ENCODE measurements at places on chromosomes 7 and 10.

DNA sequence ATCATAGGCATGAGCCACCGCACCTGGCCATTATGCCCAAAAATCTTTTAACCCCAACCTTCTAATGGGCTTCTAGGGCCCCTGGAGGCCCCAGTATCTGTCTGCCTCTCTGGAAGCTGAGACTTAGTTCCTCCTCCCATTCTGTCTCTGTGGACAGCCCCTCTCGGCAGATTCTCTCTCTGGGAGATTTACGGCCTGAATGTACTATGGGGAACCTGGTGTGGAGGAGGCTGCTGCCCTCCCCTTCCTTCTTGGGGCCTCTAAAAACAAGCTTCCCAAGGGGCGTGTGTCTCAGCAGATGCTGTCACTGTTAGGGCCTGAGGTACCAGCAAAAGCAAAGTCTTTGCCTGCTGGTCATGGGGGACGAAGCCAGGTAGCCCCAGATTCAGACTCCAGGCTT is 35.8 kb upstream of the PRKAR1B start:
- no peak for DNase-seq

GRCh38 chr10:46312953-46313352 is 26.2 kb downstream of the ANTXRL start:
- peak; percentile 7 for DNase-seq

- DNase-seq, result no peak
Observed at GRCh38 chr7:87574630-87575029, 26.1 kb downstream of the ABCB1 start.

- no peak for DNase-seq
Observed at GRCh38 chr7:129343099-129343700, 91.0 kb upstream of the STRIP2 start.

DNA sequence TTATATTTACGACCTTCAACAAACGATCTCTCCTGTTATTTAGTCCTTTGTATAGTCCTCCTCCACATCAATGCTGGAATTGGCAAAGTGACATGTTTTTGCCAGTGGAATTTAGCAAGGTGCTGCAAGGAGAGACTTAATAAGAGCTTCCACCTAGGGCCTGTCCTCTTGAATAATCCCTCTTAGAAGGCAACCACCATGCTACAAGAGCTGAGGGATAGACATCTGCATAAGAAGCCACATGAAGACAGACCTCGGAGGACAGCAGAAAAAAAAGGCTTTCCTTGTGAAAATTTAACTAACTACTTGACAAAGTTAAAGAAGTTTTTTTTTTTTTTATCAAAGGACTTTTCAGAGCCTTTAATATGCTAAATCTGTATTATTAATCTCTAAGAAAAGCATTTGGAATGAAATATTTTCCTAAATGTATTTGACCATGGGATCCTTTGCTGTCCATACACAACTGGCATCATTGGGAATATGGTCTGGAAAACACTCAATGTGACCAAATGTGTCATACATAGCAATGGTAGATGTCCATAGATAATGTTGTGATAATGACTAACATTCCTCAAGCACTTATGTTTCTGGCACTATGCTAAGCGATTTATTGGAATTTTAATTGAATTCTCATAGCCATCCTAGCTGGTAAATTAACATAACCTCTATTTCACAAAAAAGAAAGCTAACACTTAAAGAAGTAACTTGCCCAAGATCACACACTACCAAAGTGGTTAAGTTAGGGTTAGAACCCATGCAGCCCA is 13.2 kb downstream of the HYCC1 start:
- DNase-seq, result no peak

- DNase-seq, result no peak
Observed at GRCh38 chr7:151275813-151276577, 27.5 kb upstream of the SMARCD3 start.

- peak; percentile 29 for DNase-seq
Observed at GRCh38 chr7:94972296-94972695, 64.9 kb downstream of the PPP1R9A start.

GRCh38 chr10:120942806-120943413 is 91.7 kb downstream of the WDR11 start:
- peak; percentile 91 for DNase-seq

DNA sequence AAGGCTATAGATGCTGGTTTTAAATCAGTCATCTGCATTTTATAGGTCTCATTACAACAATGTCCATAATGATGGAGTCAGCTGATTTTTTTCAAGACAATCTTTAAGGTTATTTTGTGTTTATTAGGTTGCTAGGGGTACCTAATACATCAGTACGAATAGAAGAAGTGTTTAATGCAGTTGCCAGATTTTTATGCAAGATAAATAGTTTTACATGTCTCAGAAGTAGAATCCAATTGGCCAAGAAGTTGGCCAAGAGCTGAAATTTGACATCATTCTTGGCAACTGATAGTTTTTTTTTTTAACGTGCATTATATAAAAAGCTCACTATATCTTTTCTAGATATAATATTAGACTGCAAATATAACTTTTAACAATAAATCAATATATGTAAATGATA is 208.5 kb downstream of the TRIL start:
- DNase-seq, result no peak

DNA sequence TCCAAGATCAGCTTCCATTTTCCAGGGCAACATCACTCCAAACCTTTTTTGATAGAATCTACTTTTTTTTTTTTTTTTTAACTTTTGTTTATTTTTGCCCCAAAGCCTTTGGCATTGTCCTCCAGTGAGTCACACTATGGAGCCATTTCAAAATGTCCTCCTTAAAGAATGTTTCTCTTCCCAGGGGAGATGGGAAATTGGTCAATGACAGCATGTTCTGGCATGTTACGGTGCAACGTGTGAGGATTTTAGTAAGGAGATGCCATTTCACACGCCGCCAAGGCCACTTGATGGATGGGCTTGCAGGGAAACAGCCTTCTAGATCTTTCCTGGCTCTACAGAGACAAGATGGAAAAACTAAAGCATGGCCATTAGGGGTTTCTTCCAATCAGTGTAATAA is 30.7 kb upstream of the TRIL start:
- DNase-seq, result no peak

GRCh38 chr7:139294241-139294640 is 46.9 kb upstream of the FMC1 start:
- DNase-seq, result no peak

DNA sequence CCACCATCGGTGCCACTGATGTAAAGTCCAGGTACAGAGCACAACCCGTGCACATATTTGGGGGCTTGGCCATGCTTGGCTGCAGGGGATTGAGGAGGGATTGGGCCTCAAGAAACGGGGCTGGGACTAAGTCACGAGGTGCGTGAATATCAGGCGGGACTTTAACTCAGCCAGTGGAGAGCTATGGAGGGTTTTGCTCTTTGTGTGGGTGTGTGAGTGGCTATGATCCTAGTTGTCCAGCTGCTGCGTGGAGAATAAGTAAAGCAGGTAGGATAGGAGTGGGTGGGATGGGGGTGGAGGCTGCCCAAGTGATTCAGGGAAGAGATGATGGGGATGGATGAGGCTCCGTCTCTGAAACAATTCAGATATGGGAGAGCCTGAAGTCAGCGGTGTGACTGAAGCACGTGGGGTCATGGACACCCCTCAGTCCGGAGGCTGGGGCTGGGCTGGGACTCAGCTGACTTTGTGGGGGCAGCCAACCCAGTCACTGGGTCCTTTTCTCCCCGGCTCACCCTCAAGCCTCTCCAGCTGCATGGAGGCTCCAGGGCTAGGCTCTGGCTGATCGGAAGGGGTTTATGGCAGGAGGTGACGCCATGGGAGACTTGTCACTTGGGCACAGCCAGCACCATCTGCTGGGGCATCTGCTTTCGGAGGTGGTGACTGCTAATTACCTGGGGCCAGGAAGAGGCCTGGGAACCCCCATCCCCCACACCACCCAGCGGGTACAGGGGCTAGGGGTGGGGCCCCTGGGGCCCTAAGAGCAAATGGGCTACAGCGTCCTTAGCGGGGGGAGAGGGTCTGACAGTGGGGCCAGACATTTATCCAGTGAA is 1.7 kb upstream of the LFNG start:
- DNase-seq, result no peak

DNA sequence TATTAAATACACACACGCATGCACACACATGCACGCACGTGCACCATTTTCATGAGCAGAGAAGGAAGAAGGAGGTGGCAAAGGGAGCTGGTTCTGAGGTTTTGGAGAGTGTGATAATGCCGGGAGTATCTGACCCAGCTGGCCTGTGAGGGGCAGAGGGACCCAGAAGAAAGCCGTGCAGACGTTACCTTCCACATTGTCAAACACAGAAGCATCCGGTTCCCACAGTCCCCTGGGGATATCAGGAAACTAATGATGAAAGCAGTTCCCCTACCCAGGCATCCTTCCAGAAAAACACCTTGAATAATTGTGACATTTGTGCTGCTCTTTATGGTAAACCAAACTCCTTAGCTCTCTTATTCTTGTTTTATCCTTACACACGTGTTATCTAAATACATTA is 85.7 kb upstream of the FAM180A start:
- no peak for DNase-seq

DNA sequence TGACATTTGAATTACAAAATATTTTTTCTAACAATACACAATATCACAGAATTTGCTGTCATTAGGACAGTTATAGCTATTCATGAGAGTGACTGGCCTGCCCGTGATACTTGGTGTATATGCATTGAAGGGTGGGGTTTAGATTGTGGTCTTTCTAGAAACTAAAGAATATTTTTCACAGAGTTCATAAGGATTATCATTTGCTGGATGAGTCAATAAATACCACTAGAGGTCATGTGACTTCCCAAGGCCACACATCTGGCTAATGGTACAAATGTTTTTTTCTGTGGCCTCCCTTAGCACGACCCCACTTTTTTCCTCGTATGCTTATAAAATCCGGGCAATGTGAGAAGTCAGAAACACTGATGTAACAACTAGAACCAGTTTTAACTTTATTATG is 5.2 kb downstream of the OPTN start:
- no peak for DNase-seq

GRCh38 chr7:142188846-142189245 is 69.0 kb downstream of the PRSS58 start:
- no peak for DNase-seq

- DNase-seq, result no peak
Observed at GRCh38 chr10:23406409-23406808, 32.5 kb upstream of the OTUD1 start.

DNA sequence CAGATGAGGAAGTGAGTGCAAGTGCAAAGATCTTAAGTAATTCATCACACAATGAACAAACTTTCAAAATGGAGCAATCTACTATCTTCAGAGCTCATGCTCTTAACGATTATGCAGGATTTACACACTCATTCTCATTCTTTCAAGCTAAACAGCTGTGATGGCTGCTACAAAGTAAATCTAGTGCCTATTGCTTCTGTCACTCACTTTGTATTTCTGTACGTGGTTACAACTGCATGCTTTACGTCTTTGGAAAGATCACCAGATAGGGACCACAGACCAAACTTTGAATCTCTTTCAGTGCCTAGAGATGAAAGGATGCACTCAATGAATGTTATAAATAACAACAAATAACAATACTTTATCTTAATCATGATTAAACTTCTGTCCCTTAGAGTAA is 194.6 kb downstream of the MAGI2 start:
- no peak for DNase-seq

- no peak for DNase-seq
Observed at GRCh38 chr10:121494296-121494695, 103.9 kb downstream of the FGFR2 start.

DNA sequence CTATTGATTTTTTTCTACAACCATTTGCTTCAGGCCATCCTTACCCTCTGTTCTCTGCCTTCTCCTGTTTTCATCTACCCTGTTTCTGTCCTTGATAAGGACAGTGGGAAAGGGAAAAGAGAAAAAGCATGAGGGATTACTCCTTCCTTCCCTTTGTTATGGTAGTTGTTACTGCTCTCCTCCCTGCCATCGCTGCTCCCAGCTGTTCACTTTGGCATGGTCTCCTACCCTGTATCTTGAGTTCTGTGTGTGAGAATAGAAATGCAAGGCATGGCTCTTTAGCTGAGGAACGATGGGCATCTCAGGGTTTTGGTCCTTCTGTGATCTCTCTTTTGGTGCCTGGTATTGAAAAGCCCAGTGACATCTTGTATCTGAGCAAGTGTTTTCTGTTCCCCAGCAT is 6.4 kb downstream of the CCSER2 start:
- no peak for DNase-seq

DNA sequence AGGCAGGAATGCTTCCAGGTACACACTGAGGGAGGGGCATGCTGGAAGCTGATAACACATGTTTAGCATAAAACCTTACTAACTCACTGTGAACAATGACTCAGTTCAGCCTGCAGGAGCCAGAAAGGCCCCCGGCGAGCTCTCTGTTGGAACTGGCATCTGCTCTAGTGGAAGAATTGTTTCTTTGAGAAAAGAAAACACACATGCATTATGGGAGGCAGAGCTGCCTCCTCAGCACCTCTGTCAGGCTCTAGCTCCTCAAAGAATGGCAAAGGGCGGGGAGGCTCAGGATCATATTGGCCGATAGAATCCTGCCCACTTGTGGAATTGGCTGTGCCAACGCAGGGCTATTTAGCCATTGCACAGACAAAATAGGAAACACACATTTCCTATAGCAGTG is 338.3 kb downstream of the CXCL12 start:
- DNase-seq, result no peak

DNA sequence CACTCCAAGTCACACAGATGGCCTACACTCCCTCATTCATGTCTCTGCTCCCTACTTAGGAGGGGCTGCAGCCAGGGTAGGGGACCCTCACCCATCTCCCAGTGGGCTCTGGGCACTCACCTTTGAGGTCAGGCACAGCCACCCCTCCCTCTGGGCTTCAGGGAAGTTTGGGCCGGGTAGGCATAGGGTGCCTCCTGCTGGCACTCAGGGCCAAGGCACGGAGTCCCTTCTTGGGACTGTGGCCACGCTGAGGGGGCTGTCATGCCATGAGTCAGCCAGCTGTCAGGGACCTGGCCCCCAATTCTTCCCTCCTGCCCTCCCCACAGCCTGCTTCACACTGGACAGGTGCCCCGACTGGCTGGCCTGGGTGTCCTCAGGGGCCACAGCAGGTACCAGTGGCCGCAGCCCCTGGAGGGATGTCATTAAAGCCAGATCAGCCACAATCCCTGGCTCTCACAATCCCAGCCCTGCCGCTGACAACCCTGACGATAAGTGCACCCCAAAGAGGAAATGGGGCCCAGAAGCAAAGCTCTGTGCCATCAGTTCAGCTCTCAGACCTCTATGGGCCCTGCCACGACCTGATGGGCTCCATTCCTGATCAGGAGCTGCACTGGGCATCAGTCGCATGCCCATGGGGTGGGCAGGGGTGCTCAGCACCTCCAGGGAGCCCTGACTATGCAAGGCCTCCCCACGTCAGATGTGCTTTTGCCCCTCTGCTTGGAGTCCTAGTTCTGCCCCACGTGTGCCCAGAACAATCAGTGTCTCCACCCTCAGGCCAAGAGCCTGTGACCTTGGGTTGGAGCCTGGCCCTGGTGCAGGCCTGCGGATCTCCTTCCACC is 34.1 kb upstream of the RET start:
- no peak for DNase-seq

GRCh38 chr7:104772405-104773345 is 241.3 kb upstream of the KMT2E start:
- no peak for DNase-seq

GRCh38 chr7:134649226-134649775 is 2.6 kb downstream of the BPGM start:
- no peak for DNase-seq

- no peak for DNase-seq
Observed at GRCh38 chr10:76491216-76491615, 1059.8 kb downstream of the LRMDA start.

- DNase-seq, result no peak
Observed at GRCh38 chr10:35355971-35356724, 19.8 kb downstream of the CCNY start.

GRCh38 chr10:50625649-50626132 is 1.9 kb upstream of the SGMS1 start:
- DNase-seq, result no peak

GRCh38 chr7:140121326-140121725 is 55.5 kb downstream of the KDM7A start:
- no peak for DNase-seq

All from femur (tissue), 1 donor.